Activated effector memory CD4-positive, alpha-beta T cell treated with anti-CD3 and anti-CD28 coated beads, Interleukin-2, amount 50 U/mL, for 16 hours (primary cell): ENCODE measurements at places on chromosomes 16 and 17.

DNA sequence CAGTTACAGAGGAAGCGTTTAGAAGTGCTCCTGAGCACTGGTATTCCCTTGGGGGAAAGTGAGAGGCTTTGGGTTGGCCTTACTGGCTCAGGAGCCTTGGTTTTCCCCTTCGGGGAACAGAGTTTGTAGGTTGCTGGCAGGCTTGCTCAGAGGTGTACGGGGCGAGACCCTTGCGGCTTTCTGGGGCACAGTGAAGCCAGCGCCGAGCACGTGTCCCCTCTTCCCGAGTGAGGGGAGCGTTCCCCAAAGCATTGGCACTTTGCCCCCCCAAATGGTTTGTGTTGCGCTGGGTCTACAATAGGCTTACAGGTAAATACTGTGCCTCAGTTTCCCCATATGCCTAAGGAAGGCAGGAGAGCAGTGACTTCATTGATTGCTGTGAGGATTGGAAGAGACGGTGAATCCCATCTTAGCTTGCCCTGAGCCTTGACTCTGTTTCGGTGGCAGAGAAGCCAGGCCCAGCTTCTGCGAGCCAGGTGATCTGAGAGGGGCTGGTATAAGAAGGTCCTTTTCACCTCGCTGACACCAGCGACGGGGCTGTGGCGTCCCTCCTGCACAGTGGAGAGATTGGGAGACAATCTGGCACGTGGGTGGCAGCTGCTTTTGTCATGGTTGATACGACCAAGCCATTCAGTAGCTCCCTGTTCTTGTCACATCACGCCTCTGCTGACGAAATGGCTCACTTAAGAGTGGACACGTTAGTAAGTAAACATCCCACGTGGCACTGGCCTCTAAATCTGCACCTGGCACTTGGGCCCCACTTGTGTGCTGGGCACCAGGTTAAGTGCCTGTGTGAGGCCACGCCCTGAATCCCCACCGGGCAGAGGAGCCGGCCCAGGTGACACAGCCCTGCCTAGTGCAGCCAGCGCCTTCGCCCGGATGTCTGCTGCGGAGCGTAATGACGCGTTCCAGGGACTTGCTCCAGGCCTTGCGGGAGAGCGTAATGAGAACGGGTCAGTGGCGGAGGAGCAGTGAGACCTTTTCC is 55.0 kb downstream of the MEAK7 start:
- peak; percentile 55 for DNase-seq

DNA sequence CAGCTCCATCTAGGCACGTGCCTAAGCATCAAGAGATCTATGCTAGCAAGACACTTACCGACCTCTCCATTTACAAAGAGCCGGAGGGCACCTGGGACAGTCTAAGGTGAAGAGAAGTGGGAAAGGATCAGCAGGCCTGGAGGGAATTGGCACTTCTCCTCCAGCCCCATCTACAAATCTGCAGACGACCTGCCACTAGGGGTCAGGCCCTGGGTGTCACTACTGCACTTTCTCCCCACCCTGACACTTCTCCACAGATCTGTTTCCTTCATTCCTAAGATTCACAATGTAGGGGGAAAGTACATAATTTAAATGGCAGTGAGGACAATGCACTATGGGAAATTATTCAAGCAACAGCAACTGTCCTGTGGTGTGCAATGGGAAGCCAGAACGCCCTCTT is 8.1 kb downstream of the MKS1 start:
- no peak for DNase-seq

- no peak for DNase-seq
Measured at GRCh38 chr16:17323171-17323570, 147.6 kb downstream of the XYLT1 start.

DNA sequence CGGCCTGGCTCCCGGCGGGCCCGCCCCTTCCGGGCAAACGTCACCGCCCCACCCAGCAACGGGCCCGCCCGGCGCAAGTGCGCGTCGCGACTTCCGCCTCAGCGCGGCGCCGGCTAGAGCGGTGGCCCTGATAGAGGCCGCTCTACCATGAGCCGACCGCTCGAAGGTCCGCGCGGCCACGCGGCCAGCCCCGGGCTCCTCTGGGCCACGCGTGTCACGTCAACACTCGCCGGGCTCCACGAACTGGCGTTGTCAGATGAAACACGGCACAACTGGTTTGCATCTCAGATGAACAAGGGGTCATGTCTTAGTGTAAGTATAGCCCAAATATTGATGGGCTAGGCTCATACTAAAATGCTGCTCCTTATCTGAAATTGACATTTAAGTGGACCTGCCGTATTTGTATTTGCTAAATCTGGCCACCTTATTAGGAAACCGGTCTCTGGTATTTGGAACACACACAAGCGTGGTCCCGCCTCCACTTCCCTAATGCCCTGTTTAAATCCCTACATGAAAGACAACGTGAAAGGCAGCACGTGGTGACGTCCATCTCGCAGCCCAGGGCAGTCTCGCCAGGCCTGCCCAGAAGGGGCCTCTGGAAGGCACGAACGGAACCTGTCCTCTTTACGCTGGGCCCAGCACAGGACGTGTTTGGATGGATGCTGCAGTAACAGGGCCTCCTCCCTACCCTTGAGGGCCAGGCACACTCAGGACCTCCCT is at the start of gene ZNF598:
ZNF598 (minus strand) TSS at position 31 of the 720 bp plus-strand sequence.
- DNase-seq = peak; percentile 93

DNA sequence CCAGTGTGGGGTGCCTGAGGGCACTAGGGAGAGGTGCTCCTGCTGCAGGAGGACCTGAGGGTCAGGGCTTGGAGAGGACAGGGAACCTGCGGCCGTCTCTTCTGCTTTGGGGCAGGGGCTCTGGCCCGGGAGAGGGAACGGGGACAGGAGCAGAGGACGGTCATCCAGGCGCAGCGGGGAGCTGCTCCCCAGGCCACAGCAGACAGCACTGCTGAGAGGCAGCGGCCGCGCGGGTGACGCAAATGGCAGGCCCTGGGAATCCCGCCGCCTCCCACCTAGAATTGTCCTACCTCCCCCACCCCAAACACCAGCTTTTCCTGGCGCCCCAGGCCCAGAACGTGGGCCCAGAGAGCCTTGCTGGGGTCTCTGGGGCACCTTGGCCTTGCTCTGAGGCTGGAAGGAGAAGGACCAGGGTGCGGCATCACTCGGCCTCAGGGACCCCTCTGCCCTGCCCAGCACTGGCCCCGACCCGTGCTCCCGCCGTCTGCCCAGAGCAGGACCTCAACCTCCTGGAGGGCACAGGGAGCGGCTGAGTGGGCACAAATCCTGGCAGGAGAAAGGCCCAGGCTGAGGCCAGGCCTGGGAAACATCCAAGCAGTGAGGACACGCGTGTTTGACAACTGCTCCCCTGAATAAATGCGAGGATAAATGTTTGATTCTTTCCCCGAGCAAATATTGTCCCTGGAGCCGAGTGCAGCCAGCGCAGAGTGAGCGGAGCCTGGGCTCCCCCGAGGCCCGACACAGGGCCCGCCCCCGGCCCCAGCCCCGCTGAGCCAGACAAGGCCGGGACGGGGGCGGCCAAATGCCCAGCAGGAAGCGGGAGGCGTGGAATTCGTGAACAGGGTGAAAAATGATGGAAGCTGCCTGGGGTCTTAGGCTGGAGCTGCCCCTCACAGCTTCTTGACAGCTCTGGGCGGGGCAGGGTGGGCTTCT is 8.5 kb downstream of the SSTR5 start:
- DNase-seq = no peak

GRCh38 chr16:73057291-73058210 is 9.6 kb upstream of the ZFHX3 start:
- no peak for DNase-seq

DNA sequence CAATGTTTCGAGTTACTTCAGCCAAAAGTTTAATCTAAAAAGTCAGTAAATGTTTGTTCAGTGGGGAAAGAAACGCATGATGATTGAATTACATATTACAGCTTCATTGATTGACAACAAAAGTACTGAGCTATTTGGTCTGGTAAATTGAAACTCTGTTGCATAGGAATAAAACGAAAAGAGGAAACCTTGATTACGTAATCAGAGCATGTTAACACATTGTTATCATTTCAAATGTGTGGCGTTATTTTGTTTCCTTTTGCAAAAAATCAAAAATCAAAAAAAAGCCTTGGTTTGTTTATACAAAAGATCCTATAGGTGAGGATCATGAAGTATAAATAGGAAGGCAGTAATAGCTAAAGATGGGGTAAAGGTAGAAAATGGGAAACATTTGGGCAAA is 19.5 kb upstream of the CA10 start:
- no peak for DNase-seq

- no peak for DNase-seq
Measured at GRCh38 chr16:89739383-89739782, 18.0 kb downstream of the ZNF276 start.

DNA sequence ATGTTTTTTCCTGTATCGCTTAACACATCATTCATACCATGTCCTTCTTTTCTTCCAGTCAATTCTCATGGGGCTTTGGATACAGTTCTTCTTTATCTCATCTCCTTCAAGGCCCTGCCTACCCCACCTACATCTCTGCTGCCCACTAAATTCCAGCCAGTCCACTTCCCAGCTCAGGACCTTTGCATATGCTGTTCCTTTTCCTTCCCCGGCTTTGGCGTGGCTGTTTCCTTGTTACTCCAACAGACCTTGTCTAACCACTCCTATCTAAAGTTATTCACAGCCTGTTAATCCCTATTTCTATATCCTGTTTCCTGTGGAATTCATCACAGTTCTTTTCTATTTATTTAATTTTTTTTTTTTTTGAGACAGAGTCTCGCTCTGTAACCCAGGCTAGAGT is 6.6 kb upstream of the STAT3 start:
- DNase-seq = peak; percentile 42

DNA sequence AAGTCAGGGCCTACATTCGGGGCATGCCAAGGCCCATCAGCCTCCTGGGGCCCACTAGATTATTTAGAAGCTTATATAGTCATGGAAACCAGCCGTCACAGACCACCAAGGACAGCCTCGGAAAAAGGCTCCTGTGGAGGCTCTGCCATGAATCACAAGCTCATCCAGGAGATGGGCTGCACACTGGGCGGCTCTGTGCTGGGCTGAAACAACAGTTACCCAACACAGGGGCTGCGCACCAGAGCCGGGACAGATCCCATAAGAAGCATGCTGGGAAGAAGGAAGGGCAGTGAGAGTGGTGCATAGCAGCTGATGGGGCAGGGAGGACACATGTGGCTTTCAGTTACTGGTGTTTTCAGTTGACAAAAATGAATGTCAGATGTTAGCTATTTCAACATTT is 67.7 kb upstream of the GSG1L start:
- DNase-seq = no peak

DNA sequence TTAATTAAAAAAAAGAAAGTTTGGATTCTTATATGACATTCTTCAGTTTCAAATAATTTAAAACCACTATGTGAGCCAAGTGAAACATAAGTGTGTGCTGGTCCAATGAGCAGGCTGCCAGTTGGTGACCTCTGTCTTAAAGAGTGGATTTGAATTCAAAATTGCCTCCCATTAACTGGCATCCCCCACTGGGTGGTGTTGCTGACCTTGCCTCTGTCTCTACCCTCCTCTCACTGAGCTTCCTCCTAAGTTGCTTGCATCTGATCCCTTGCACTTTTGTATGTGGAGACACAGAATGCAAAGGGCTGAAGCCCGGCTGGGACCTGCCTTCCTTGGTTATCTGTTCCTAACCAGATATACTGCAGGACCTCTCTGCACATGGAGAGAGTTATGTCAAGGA is 160.6 kb downstream of the CYLD start:
- no peak for DNase-seq

DNA sequence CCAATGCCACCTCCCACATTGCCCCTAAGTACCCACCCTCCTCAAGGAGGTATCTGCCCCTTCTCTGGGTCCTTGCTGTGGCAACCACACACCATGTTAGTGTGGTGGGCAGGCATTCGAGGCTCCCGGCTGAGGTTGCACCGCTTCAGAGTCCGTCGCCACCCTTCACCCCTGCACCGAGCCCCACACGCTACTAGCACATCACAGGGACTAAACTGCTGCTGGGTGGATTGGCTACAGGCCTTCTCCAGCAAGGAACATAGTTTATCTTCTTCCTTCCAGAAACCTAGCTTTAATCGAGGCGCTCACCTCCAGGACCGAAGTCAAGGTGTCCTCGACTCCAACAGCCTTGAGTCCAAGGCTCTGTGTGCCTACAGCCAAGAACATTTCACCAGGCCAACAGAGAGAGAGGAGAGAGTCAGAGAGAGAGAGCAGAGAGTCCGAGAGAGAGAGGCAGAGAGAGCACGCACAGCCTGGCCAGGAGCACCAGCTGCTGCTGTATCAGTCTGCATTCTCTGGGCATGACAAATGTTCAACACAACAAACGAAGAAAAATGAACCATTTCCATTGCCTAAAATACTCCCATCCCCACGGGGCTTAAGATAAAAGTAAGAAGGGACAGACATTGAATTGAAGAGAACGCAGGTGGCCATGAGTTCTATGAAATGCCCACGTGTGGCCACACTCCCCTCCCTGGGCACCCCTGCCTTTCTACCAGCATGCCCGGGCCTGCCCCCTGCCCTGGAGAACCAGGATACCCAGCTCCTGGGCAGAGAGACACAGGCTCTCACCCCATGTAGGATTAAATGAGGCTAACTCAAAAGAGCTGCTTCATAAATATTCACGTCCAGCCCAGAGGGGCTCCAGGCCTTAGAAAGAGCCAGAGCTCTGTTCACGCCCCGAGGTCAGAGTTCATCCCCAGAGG is 94.9 kb downstream of the RBFOX3 start:
- no peak for DNase-seq

- DNase-seq = no peak
Measured at GRCh38 chr16:89270666-89271345, 53.3 kb downstream of the ZNF778 start.
